ENCODE measurements at places on chromosomes 2 and 18. TPM values are rescaled to one million over a fixed set of nuclear protein-coding genes. Genes with fewer than 3 reads are reported as not detected.

Gene HOXD11
- total RNA-seq, result 0.22 TPM

Gene GATA6
- 7.7 TPM for total RNA-seq

Gene ICOS
- not detected for total RNA-seq

Gene SP9
- total RNA-seq, result not detected

Gene GALNT13
- under 0.01 TPM for total RNA-seq
